ENCODE measurements at places on chromosomes 13 and 19.

DNA sequence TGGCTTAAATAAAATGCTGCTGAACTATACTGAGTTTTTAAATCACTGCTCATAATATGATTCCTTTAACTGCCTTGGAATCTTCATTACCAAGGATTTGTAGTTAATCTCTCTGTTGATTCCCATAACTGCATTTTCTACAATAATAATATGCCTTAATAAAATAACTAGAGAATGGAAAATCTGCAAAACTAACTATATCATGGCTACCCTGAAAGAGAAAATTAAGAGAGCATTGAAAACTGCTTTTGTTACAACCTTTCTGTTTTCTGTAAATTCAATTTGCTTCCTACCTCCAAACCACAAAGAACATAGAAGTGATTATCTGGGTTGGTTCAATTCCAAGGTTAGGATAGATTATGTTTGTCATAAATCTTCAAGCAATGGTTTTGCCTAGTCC is 202.8 kb upstream of the ATXN8OS start:
- DNase-seq = no peak

DNA sequence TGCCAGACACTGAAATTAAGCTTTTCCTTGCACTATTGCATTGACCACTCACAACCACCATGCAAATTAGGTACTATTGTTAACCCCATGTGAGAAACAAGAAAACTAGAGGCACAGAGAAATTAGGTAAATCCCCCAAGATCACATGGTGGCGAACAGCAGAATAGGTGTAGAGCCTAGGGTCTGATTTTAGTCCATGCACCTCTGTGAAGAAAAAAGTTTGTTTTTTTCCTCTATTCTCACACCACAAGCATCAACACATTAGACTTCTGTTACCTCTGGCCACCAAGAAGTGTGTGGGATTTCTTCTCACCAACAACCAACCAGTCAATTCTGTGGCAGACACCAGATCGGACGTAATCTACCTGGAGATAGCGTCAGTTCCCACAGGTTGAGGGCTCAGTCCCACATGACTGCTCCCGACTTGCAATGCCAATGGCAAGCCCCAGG is 391.9 kb downstream of the COG6 start:
- no peak for DNase-seq

GRCh38 chr19:7340959-7341837 is 7.5 kb upstream of the ARHGEF18 start:
- DNase-seq = peak; percentile 79

DNA sequence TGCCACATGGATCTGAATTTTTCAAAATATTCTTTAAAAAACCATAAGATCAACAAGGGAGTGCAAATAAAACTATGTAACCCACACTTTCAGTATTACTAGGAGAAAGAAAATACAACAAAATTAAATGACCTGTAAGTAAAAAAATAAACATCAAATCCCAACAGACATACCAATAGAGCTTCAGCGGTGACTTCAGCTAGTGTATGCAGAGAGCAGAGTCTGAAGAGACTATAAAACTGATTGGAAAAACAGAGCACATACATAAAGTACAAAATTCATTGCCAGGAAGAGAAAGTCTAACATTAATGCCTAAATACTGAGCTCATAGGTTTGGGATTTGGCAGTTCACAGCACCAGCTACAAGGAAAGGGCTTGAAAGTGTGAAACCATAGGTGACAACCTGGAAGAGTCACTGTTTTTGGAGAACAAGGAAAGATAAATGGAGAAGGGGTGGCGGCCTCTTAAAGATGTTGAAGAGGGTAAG is 291.1 kb downstream of the LMO7 start:
- DNase-seq = no peak

DNA sequence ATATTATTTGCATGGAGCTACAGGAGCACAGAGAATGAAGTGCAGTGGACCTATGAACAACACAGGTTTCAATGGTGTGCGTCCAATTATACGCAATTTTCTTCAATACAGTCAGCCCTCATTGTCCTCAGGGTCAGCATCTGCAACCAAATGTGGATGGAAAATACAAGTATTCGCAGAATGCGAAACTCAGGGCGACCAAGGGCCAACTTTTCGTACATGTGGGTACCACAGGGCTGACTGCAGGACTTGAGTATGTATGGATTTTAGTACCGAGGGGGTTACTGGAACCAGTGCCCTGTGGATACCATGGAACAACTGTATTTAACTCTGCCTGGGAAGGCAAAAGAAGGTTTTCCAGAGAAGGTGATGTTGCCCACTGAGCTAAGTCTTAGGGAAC is 10.2 kb downstream of the LCP1 start:
- no peak for DNase-seq

DNA sequence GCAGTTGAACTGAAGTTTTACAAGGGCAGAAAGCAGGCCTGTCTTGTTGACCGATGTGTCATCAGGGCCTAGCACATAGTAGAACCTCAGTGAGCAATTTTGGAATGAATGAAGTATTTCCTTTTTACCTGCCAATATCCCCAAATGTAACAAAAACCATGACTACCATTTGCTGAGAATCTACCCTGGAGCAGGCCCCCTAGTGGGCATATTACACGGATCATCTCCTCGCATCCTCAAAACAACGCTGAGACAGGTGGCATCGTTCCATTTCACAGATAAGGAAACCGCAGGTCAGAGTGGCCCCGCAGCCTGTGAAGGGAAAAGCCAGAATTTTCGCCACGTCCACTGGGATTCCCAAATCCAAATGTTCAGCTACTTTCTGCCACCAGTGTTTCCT is 77.9 kb downstream of the CACNA1A start:
- DNase-seq = no peak

- no peak for DNase-seq
Measured at GRCh38 chr13:30810801-30811200, 75.5 kb downstream of the ALOX5AP start.

DNA sequence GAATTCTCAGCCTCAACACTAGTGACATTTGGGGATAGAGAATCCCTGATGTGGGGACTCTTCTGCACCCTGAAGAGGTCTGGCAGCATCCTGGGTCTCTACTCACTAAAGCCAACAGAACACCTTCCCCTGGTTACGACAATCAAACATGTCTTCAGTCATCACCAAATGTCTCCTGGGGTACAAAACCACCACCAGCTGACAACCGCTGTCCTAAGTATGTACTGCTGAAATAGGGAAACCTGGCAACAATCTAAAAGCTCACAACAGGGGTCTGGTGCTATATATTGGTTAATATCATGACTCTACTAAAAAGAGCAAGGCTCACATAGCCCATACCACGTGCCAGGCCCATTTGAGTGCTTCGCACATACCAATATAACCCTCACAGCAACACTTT is 13.4 kb downstream of the AKT2 start:
- no peak for DNase-seq

All from stimulated activated CD8-positive, alpha-beta memory T cell treated with anti-CD3 and anti-CD28 coated beads, Interleukin-4, amount 100 ng/mL, for 1 hour (primary cell).